Kidney (tissue), 22 donors: ENCODE measurements at places on chromosomes 2 and 18.

DNA sequence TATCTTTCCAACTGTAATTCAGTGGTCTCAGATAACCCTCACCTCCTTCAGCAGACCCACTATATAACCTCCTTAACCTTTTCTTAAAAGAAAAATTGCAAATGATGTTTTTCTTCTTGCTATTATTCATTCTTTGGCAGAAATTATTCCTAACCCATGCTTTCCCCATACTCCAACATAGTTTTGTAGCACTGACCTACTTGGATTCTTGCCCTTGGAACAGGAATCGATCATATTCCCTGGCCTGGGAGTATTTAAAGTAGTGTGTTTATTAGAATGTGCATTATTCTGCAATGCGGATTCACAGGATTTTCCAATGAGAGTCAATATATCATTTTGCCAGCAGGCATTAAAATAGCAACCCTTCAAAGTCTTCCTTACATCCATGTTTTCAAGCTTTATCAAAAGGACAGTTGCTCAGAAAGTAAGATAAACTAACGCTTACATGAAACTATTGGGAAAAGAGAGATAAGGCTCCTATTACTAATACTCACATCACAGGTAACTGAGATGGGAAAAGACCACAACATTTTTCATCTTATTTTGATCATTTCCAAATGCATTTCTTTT, 37.4 kb downstream of the CHN1 start:
- no peak for DNase-seq

- DNase-seq = no peak
These were observed 78.4 kb downstream of the NCKAP5 start for GRCh38 chr2:133489641-133490410.

DNA sequence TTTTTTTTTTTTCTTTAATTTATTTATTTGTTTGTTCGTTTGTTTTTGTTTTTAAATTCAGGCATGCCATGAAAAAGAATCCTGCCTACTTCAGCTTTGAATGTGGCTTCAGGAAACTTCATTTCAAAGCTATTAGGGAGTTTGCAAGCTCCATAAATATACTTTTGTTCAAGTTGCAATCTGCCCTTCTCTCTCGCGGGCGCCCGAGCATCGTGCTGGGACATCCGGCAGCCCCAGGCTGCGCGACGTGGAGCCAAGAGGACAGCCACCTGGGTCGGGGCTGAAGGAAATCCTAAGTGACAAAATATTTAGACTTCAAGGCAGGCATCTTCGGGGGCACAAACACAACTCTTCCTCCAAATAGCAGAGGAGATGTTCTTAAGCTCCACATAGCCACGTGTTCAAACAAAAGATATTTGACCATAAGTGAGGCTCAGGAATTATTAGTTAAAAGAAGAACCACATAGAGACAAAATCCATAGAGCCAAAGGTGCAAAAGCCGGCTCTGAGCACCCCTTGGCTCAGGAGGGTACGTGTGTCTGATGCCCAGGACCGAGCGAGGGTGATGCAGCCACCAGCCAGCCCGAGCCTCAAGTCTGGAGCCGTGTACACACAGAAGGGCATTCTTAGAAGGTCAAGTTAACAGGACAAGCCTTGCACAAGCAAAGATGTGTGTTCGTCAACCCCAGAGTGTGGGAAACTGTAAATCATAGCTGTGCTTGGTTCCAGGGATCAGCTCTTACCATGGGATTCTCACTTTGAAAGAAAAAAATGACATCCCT, 256.5 kb upstream of the SALL3 start:
- DNase-seq = peak; percentile 16

DNA sequence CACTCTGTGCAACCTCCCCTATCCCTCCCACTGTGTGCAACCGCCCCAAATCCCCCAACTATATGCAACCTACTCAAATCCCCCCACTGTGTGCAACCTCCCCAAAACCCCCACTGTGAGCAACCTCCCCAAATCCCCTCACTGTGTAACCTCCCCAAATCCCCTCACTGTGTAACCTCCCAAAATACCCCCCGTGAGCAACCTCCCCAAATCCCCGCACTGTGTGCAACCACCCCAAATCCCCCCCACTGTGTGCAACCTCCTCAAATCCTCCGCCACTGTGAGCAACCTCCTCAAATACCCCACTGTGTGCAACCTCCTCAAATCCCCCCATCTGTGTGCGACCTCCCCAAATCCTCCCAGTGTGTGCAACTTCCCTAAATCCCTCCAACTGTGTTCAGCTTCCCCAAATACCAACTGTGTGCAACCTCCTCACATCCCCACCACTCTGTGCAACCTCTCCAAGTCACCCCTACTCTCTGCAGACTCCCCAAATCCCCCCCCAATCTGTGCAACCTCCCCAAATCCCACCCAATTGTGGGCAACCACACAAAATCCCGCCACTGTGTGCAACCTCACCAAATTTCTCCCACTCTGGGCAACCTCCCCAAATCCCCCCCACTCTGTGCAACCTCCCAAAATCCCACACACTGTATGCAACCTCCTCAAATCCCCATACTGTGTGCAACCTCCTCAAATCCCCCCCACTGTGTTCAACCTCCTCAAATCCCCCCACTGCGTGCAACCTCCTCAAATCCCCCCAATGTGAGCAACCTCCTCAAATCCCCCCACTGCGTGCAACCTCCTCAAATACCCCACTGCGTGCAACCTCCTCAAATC, 114.1 kb downstream of the TPO start:
- DNase-seq = no peak
